ENCODE measurements at places on chromosomes 4 and X.

DNA sequence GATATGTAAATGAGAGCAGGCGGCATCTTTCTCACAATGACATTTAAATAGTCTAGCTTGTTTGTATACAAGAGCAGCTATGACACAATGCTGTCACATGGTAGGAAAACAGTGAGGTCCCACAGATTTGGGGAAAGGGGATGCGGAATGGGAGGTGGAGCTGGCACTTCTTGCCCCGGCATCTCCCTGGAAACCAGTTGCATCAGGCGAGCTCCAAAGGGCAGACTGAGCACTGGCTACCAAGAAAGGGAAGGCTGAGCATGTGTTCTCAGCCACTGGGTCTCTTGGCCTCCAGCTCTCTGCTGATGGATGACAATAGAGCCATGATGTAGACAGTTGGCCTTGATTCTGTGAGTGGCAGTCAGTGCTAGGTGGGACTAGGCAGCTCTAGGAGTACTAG is 109.0 kb downstream of the UCHL1 start:
- no peak for DNase-seq

DNA sequence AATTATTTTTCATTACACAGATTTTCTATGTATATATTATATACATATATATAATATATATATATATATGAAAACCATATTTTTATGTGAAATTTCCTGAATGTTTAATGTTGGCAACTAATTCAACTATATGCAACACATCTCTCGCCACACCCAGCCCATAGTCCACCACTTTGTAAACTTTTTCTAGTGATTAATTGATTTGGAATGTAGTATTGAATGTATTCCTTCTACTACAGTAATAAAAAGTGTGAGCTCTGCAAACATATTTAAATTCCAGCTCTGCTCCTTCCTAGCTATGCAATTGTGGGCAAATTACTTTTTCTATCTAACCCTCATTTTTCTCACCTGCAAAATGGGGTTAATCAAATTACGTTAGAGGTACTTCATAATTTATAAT is 187.8 kb downstream of the TEX11 start:
- DNase-seq, result no peak

- DNase-seq, result no peak
Measured at GRCh38 chrX:77061022-77061421, 386.2 kb upstream of the FGF16 start.

DNA sequence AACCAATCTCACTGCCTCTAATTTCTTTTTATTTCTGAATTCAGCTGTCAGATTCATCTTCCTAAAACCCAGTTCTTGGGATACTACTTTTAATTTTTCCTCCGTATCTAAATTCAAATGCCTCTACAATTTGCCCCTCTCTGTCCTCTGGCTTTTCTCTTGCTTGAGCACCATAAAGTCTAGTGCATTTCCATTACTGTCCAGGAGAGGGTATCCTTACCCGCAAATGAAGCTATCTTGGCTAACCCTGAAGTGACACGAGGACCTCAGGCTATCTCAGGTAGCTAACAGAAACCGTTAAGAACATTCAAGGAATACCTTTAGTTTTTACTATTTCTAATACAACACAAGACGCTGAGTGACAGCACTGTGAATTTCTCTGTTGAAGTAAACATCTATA is 49.4 kb upstream of the PRR32 start:
- DNase-seq, result peak; percentile 44
